ENCODE measurements at places on chromosomes 11 and 22. TPM values are rescaled to one million over a fixed set of nuclear protein-coding genes. Genes with fewer than 3 reads are reported as not detected.

GRCh38 chr22:40383905-40384304, 13.5 kb downstream of the SGSM3 start:
- DNase-seq = no peak

DNA sequence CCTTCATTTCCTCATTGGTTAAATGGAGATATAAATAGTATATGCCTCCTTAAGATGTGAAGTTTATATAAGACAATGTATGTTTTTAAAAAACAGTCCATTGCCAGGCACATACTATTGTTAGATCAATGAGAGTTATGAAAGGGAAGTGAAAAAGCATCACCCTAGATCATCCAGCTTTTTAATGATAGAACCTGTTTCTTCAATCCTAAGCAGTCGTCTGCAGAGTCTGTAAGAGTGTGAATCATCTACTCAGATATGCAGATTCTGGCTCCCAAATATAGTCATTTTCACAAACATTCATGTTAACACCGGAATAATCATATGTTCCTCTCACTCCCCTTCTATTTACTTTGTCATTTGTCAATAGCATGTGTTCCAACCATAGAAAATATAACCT, 65.3 kb upstream of the SLN start:
- no peak for DNase-seq

DNA sequence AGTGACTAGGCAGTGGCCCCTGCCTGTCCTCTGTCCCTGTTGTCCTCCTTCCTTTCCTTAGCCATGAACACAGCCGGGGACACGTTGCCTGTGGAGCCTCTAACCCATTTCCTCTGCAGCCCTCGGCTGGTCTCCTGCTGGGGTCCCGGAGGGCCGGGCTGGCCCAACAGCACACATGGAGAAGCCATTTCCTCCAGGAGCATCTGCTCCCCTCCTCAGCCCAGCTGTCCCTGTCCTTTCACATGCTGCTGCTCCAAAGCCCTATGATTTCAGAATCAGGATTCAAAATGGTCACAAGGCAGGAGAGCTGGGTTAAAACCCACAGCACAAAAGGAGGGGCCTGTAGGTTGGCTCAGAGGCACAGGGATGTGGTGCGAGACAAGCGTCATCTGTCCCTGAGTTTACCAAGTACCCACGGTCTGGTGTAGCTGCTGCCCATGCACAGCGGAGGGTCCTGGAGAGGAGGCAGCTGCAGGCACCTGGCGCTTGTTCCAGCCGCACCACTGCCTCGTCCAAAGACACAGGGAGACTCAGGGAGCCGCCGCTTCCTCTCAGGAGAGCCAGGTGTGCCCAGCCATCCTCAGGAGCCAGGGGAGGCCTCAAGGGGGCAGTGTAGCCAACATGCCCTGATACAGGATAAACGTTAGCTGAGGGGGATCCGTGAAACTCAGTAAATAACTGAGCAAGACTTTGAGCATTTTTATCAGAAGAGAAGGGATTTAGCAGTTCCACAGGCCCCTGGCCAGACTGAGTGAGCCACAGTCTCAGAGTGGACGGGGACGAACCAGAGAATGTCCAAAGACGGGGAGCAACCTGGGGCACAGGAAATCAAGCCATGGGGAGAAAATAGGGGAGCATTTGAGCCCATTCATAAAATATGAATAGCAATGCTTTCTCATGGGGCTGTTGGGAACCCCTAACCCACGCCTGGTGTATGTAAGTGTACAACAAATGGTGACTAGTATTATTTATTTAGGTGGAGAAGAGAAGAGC, 3.9 kb upstream of the VSIG10L2 start:
- DNase-seq = peak; percentile 66

Gene POTEH
- polyA plus RNA-seq = not detected

DNA sequence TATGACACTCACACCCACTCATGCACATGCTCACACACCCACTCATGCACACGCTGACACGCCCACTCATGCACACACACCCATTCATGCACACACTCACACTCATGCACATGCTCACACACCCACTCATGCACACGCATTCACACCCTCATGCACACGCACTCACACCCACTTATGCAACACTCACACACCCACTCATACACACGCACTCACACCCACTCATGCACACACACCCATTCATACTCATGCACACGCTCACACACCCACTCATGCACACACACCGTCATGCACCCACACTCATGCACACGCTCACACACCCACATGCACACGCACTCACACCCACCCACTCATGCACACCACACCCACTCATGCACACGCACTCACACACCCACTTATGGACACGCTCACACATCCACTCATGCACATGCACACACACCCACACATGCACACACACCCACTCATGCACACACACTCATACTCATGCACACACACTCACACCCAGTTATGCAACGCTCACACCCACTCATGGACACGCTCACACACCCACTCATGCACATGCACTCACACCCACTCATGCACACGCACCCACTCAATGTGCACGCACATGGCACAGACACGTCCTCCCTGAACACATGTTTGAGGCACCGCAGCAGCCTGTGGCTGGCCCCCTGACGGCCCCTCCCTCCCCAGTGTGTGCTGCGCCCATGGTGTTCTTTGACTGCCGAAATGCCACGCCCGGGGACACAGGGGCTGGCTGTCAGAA, 17.9 kb downstream of the MUC5AC start:
- no peak for DNase-seq
